ENCODE measurements at places on chromosomes 4 and X. TPM values are rescaled to one million over a fixed set of nuclear protein-coding genes. Genes with fewer than 3 reads are reported as not detected.

- no peak overlapping the region for H3K27ac ChIP-seq
- no peak for DNase-seq
- no peaks in the 10 kb centered on the region for H3K27me3 ChIP-seq
- no peaks in the 10 kb centered on the region for H3K36me3 ChIP-seq
- no peak overlapping the region for H3K4me3 ChIP-seq
Measured at GRCh38 chrX:103099691-103100090, 6.7 kb upstream of the NXF3 start.

UNC5C gene
- 20.5 TPM for total RNA-seq

SRPK3 gene
- not detected for total RNA-seq

GAGE2A gene
- total RNA-seq, result not detected

- H3K4me3 ChIP-seq, result no peak overlapping the region
- H3K4me1 ChIP-seq, result no peaks in the 10 kb centered on the region
- no peaks in the 10 kb centered on the region for H3K36me3 ChIP-seq
- no peaks in the 10 kb centered on the region for H3K27me3 ChIP-seq
- DNase-seq, result no peak
- no peak overlapping the region for H3K27ac ChIP-seq
Measured at GRCh38 chrX:68146054-68146453, 287.2 kb downstream of the OPHN1 start.

DNA sequence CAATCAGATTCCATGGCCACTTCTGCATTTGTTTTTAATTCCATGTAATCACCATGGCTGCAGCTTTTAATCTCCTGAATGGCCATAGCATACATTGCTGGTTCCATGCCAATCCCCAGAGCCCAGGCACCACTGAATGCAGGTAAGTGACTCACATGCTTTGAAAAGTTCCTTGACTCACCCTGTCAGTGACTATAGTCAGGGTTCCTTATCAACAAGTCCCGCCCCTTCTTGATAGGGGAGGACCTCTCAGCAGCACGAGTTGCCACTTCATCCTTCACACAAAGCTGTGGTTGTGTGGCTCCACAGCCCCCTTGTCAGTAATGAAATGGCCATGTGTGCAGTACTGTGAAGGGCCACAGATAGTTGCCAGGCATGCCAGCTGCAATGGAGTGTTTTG lies 516.6 kb downstream of the PPARGC1A start:
- H3K4me3 ChIP-seq, result no peak overlapping the region
- no peaks in the 10 kb centered on the region for H3K36me3 ChIP-seq
- peak overlapping the region; percentile 6 for H3K27ac ChIP-seq
- no peaks in the 10 kb centered on the region for H3K27me3 ChIP-seq

EVC2 gene
- 4.5 TPM for total RNA-seq

MAGEB10 gene
- total RNA-seq, result not detected

GRCh38 chr4:159697322-159698283 lies 594.7 kb downstream of the RAPGEF2 start:
- no peak overlapping the region for H3K4me3 ChIP-seq
- no peaks in the 10 kb centered on the region for H3K4me1 ChIP-seq
- H3K36me3 ChIP-seq, result no peaks in the 10 kb centered on the region

DNA sequence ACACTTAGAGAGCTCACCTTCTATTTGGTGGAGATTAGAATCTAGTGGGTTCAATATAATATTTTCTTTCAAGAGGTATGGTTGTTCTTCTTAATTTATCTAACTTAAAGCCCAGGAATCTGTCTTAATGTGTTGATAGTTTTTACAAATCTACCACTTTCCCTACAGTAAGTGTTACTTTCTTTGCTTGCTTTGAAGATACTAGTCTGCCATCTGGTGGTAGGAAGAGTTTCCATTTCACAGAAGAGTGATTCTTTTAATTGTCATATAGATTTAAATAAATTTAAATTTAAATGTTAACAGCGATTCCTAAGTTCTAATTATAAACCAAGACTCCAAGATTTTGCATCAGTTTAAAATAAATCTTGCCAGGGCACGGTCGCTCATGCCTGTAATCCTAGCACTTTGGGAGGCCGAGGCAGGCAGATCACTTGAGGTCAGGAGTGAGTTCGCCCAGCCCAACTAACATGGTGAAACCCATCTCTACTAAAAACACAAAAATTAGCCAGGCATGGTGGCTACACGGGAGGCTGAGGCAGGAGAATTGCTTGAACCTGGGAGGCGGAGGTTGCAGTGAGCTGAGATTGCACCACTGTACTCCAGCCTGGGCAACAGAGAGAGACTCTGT lies 43.5 kb downstream of the NUDT9 start:
- no peak for DNase-seq
- H3K27me3 ChIP-seq, result no peaks in the 10 kb centered on the region
- no peaks in the 10 kb centered on the region for H3K4me1 ChIP-seq
- H3K4me3 ChIP-seq, result no peak overlapping the region

DNA sequence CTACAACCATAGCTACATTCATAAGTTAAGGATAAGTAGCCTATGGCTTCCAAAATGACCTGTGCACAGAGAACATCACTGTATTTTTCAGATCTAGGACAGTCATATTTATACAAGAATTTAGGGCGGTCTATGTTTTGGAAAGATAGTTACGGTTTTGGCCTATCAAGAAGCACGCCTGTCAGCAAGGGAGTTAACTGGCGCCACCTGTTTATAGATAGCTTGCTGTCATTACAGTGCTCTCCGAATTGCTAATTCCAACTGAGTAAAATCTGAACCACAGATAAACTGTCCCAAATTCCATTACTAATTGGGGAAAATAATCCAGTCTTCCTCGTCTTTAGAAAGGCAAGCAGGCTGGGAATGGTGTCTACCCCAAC lies 646 bp downstream of the ABCB7 start:
- no peak for DNase-seq
- no peaks in the 10 kb centered on the region for H3K4me1 ChIP-seq
- no peaks in the 10 kb centered on the region for H3K36me3 ChIP-seq

REELD1 gene
- 0.12 TPM for total RNA-seq

DNA sequence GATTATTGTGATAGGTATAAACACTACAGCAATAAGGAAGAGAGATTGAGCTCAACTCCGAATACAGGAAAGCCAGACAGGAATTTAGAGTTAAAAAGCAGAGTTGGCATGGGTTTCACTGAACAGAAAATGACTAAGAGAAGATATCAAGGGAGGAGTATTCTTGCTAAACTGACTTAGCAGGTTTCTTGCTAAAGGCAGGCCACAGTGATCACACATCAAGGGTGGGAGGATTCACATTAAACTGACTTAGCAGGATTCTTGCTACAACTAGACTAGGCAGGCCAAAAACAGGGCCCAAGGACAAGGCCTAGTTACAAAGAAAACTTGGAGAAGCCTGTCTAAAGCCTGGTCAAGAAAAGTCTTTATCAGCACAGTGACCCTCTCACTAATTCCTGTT lies 195.1 kb downstream of the MAGEB5 start:
- H3K36me3 ChIP-seq, result no peaks in the 10 kb centered on the region
- no peaks in the 10 kb centered on the region for H3K4me1 ChIP-seq
- H3K4me3 ChIP-seq, result no peak overlapping the region
- peak overlapping the region; percentile 84 for H3K27ac ChIP-seq
- no peaks in the 10 kb centered on the region for H3K27me3 ChIP-seq
- no peak for DNase-seq

DNA sequence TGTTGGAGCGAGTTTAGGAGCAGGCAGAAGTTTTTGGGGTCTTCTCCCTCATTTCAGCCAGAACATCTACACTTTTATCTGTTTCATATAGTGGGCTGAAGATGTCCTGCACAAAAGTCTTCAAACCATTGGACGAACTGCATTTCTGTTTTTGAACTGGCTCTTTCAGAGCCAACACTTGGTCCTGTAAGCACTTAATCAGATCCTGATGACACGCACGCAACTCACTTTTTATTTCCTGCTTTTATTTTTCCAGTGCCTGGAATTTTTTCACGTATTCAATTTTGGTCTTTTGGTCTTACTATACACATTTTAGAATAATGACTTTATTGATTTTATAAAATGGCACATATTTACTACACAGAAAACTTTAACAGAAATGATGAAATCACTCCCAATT lies 40.2 kb upstream of the NKX3-2 start:
- H3K27ac ChIP-seq, result no peak overlapping the region
- peaks cover 10% of the 10 kb centered on the region for H3K36me3 ChIP-seq
- H3K27me3 ChIP-seq, result no peaks in the 10 kb centered on the region
- H3K4me1 ChIP-seq, result no peaks in the 10 kb centered on the region
- no peak overlapping the region for H3K4me3 ChIP-seq

PLAC8 gene
- 60.9 TPM for total RNA-seq

DNA sequence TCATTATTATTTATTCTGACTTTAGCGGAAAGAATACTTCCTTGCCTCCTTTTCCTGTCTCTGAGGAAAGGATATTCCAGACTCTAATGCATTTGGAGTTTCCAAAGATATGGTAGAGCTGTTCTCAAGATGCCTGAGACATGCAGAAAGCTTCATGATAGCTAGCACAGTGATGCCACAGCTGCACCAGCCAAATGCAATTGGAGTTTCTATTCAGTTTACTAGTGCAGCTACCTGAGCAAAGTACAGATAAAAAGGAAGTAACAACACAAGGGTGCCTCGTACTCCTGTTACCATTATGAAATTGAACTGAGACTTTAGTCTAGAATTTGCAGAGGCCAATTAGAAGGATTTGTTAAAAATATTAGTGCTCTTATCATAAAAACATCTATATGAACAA lies 57.5 kb upstream of the PARM1 start:
- no peaks in the 10 kb centered on the region for H3K36me3 ChIP-seq
- peaks cover 8% of the 10 kb centered on the region for H3K4me1 ChIP-seq
- H3K27me3 ChIP-seq, result no peaks in the 10 kb centered on the region
- no peak overlapping the region for H3K27ac ChIP-seq
- no peak overlapping the region for H3K4me3 ChIP-seq
- no peak for DNase-seq

- H3K4me1 ChIP-seq, result peaks cover 3% of the 10 kb centered on the region
- no peak for DNase-seq
- no peaks in the 10 kb centered on the region for H3K36me3 ChIP-seq
- no peak overlapping the region for H3K27ac ChIP-seq
- no peak overlapping the region for H3K4me3 ChIP-seq
- no peaks in the 10 kb centered on the region for H3K27me3 ChIP-seq
Measured at GRCh38 chrX:136754651-136755050, 26.1 kb downstream of the ARHGEF6 start.

FAM133A gene
- 0.46 TPM for total RNA-seq

INPP4B gene
- 9.0 TPM for total RNA-seq

NDNF gene
- 14.6 TPM for total RNA-seq

GRCh38 chr4:98555798-98556445 lies 102.5 kb downstream of the TSPAN5 start:
- H3K27ac ChIP-seq, result no peak overlapping the region
- peaks cover 19% of the 10 kb centered on the region for H3K4me1 ChIP-seq
- H3K27me3 ChIP-seq, result no peaks in the 10 kb centered on the region
- H3K4me3 ChIP-seq, result no peak overlapping the region
- H3K36me3 ChIP-seq, result no peaks in the 10 kb centered on the region
- no peak for DNase-seq

GRCh38 chr4:26701786-26702227 lies 117.9 kb downstream of the TBC1D19 start:
- H3K27ac ChIP-seq, result no peak overlapping the region
- no peak for DNase-seq
- H3K36me3 ChIP-seq, result no peaks in the 10 kb centered on the region
- no peaks in the 10 kb centered on the region for H3K27me3 ChIP-seq

GRCh38 chr4:145839151-145839550 lies 99.5 kb downstream of the ZNF827 start:
- H3K27me3 ChIP-seq, result no peaks in the 10 kb centered on the region
- H3K4me1 ChIP-seq, result no peaks in the 10 kb centered on the region
- no peak overlapping the region for H3K27ac ChIP-seq
- no peak overlapping the region for H3K4me3 ChIP-seq

DSPP gene
- not detected for total RNA-seq

MAGEA2 gene
- total RNA-seq, result 0.69 TPM

DNA sequence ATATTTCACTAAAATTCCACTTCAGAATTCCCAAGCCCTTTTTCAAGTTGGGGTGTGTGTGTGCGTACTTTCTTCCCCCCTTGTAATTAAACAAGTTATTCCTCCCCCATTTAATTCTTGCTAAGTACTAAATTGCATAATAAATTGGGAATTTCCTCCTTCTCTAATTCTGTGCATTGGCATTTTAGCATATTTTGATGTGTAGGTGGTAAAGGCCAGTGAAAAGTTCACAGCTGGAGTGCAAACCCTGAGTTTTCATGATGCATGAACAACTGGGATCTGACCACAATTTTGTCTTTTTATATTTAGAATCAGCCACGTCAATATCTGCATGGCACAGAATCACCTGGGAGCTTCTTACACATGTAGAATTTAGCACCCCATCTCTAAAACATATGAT lies 18.5 kb downstream of the ANXA3 start:
- peak overlapping the region; percentile 98 for H3K27ac ChIP-seq
- no peaks in the 10 kb centered on the region for H3K27me3 ChIP-seq
- peaks cover 46% of the 10 kb centered on the region for H3K4me1 ChIP-seq
- no peak overlapping the region for H3K4me3 ChIP-seq
- no peak for DNase-seq

SORBS2 gene
- 22.6 TPM for total RNA-seq

DNA sequence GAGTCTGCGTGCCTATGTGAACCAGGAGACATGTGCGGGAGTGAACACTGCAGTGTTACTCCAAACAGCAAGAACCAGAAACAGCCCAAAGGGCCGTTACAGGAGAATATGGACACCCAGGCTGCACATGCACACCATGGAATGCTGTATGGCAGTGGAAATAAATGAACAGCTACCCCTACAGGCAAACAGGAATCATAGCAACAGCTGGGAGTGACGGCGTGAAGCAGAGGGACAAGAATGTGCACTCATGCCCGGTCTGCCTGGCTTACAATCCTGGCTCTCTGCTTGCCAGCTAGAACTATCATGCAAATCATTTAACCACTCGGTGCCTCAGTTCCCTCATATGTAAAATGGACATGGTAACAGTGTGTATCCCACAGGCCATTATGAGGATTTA lies 16.6 kb downstream of the GPKOW start:
- H3K4me3 ChIP-seq, result no peak overlapping the region
- no peaks in the 10 kb centered on the region for H3K4me1 ChIP-seq
- no peak for DNase-seq
- no peak overlapping the region for H3K27ac ChIP-seq

GRCh38 chr4:123305736-123306135 lies 90.9 kb upstream of the SPRY1 start:
- no peaks in the 10 kb centered on the region for H3K27me3 ChIP-seq
- H3K27ac ChIP-seq, result no peak overlapping the region
- peaks cover 32% of the 10 kb centered on the region for H3K4me1 ChIP-seq

ANOS1 gene
- 14.3 TPM for total RNA-seq

- DNase-seq, result no peak
- H3K4me3 ChIP-seq, result no peak overlapping the region
Measured at GRCh38 chr4:4734425-4734824, 125.0 kb upstream of the MSX1 start.

FRG2 gene
- not detected for total RNA-seq

ASB12 gene
- not detected for total RNA-seq

Measured in type B pancreatic cell (in vitro differentiated cells).